ENCODE measurements at places on chromosomes 13 and 19.

DNA sequence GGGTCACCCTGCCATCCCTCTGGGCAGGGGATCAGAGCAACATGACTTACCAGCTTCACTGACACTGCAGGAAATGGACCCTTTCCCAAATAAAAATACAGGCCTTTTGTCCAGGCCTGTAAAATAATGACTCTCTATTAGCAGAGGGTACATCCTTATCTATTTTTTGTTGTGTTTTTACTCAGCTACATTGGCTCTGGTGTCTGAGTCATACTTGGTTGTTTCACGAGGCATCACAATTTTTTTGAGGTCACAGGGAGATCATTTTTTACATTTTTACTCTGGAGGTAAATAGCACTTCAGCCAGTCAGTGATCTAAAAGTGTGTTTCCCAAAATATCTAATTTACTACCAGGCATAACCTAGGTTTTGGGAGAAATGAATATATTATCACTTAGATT is 6.9 kb upstream of the HTR2A start:
- peak; percentile 60 for DNase-seq

DNA sequence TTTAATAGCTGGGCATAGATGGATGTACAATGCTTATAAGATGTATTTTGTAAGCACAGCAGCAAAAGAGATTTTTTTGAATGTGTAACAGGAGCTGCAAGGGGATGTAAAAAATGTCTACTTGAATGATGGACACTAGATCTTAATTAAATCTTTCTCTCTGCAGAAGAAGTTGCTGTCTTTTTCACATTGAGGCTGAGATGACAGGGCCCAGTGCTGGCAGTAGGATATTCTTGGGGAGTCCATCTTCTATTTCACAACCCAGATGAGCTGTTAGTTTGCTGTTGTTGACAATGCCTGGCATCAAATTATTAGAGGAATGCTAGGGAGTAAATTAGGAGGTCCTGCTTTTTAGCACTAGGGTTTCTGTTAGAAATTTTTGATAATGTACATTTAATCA is 698.7 kb downstream of the SLITRK5 start:
- DNase-seq = no peak

DNA sequence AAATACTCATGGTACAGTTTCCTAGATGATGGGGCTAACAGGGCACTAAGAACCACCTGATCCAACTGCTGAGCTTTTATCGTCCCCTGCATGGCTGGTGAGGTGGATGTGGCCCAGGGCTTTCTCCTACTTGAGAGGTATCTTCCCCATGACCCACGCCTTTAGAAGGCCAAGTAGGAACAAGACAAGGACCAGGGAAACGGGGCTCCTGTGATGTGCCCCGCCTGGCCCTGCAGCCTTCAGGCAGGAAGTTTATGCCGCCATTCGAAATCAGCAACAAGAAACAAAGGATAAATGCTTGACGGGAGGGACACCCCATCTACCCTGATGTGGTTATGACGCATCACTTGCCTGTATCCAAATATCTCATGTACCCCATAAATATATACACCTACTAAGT is 4.1 kb downstream of the NLRP13 start:
- no peak for DNase-seq

DNA sequence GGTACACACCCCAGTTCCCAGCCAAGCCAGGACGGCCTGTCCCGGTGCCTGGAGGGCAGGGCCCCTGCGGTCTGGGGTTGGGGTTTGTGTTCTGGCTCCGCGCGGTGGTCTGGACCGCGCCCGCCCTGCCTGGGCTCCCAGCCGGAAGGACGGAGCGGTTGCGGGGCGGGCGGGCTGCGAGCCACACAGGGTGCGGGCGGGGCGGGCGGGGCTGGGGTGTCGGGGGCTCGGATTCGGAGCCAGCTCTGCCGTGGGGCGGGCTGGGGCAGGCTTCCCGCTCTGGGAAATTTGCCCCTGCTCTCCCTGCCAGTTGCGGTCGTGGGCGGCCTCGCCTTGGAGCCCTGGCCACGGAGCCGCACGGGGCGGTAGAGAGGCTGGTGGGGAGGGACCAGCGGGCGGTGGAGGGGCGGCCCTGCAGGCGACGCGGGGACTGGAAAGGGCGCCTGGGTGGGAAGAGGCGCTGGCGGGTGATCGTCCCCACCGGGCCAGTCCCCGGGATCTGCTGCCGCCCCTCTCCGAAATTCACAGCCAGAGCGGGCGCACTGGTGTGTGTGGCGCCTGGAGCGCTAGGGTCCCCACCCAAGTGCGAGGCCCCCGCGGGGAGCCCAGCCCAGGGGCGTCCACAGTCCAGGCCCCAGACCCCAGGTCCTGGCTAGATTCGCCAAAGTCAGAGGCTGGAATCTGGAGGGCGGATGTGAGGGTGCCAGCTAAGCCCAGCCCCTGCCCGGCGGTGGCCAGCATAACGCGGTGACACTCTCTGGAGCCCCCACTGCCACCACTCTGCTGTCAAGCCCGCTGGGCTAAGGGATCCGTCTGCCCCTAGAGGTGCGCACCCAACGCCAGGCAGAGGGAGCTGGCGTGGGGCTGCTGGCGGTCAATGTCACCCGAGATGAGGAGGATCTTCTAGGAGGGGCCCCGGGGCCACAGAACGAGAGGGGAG is 11.0 kb upstream of the ZNF492 start:
- DNase-seq = no peak

DNA sequence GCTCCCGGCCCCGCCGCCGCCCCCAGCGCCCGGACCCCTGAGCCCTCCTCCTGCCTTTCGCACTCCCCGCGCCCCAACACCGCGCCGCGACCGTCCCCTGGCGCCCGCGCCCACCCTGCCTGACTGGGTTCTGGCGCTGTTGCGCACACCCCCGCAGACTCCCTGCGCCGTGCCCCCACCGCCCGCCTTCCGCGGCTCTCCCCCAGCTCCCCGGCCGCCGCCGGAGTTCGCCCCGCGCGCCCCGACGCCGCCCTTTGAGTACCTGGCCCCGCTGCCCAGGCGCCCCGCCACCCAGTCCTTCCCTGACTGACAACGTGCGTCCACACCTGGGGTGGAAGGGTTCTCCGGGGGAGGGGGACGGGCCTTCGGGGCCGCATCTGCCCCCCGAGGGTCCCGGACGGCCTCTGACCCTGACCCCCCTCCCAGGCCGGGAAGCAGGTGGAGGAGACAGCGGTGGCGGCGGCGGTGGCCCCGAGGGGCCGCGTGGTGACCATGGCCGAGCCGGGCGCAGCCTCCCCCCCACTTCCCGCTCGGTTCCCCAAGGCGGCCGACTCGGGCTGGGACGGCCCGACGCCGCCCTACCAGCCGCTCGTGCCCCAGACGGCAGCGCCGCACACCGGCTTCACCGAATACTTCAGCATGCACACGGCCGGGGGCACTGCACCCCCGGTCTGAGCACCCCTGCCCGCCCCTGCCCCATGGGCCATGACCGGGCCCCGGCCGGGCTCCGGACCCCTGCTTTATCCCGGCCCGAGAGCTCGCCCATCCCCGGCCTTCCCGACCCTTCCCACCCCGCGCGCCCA is 1.4 kb upstream of the MEGF8 start:
- no peak for DNase-seq

- peak; percentile 84 for DNase-seq
Measured at GRCh38 chr13:24271601-24272451, 37.6 kb upstream of the C1QTNF9 start.

GRCh38 chr13:24632382-24633121 is 47.7 kb upstream of the ATP12A start:
- no peak for DNase-seq

All from fibroblast of lung (primary cell).